Activated CD4-positive, alpha-beta T cell treated with anti-CD3 and anti-CD28 coated beads, Interleukin-2, Interleukin-4, amounts not matched to agents 100 ng/mL and 50 ng/mL, durations not matched to agents 16 hours and 8 hours (primary cell): ENCODE measurements at places on chromosomes 1 and 21.

DNA sequence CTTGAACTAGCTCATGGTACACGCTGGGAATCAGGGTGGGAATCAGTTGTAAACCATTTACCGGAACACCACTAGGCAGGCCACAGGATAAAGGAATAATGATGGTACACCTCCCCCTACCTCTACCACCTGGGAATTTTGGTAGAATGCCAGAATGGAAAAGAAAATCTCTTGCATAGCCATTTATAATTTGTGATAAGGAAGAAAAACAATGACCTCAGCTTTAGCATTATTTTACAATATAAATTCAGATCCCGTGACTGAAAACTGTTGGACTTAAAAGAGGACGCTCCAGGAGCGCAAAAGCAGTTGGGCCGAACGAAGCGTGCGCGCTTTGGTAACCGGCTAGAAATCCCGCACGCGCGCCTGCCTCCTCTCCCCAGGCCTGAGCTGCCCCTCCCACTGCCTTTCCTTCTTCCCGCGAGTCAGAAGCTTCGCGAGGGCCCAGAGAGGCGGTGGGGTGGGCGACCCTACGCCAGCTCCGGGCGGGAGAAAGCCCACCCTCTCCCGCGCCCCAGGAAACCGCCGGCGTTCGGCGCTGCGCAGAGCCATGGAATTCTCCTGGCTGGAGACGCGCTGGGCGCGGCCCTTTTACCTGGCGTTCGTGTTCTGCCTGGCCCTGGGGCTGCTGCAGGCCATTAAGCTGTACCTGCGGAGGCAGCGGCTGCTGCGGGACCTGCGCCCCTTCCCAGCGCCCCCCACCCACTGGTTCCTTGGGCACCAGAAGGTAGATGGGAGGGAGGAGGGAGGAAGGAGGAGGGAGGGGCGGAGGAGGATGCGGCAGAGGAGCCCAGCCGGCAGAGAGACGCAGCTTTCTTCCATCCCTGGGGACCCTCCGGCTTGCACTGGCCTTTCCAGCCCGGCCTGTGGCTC lies at the start of gene CYP4X1:
Gene CYP4X1, plus strand, starts transcription at position 402 of the 873 bp plus-strand sequence. Its CDS starts 149 bp downstream, at position 551.
- no peak for DNase-seq

GRCh38 chr1:174265282-174265681 lies 106.0 kb downstream of the RABGAP1L start:
- DNase-seq = no peak

GRCh38 chr1:8211883-8212579 lies 105.9 kb upstream of the SLC45A1 start:
- peak; percentile 17 for DNase-seq

DNA sequence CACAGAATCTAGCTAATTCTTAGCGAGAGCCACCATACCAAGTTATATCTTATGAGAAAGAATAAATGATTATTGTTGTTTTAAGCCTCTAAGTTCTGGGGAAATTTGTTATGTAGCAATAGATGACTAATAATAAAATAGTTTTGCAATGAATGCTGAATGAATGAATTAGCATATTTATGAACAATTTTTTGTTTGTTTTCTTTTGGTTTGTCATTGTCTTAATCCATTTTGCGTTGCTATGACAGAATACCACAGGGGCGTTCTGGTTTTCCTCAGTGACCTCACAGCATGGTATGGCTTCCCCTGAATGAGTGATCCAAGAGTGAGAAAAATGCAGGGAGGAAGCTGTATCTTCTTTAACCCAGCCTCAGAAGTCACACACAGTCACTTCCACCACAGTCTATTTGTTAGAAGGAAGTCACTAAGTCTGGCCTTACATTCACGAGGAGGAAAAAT lies 53.8 kb upstream of the HPDL start:
- no peak for DNase-seq

DNA sequence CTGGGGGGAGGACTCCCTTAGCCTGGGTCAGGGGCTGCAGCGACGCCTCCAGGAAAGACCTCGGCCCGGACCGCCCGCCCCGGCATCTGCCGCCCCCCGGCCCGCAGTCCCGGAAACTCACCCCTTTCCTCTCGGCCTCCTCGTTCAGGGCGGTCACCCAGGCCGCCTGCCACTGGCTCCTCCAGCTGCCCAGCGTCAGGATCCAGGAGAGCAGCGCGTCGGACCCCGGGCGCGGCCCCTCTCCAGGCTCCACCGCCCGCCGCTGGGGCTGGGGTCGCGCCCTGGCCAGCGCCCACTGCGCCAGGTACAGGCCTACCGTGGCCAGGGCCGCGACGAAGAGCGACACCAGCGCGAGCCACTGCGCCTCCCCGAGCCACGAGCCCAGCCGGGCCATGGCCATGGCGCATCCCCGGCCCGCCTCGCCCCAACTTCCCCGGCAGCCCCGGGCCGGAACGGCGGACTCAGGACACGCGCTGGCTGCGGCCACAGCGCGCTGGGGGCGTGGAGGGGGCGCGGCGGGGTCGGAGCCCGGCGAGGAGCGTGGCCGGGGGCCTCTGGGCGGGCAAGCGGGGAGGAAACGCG lies 478 bp downstream of the C2CD2 start:
- no peak for DNase-seq

DNA sequence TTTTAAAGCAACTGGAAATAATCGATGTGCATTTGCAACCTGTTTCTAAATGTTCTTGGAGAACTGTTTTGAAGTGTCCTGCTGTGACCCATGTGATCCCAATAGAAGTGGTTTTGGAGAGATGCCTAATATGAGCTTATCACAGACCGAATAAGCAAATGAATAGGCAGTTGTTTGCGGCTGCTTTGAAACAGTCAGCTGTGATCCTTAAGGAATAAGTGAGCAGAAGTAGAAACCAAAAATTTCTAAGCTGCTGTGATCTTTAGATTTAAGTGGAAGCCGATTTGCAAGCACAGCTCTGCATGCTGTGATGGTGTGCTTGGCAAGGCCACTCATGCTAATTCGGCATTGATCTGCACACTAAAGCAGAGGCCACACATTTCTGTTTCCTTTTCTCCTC lies 329.5 kb upstream of the DUSP10 start:
- DNase-seq = no peak

DNA sequence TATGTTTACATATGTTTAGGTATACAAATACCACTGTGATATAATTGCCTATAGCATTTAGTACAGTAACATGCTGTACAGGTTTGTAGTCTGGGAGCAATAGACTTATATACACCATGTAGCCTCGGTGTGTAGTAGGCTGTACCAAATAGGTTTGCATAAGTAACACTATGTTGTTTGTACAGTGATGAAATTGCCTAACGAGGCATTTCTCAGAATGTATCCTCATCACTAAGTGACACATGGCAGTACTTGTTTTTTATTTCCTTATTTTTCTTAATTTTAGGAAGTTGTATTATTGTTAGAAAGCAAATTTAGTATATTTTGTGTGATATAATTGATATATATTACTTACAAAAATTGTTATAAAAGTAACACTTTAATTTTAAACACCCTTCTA lies 840.9 kb downstream of the LTN1 start:
- no peak for DNase-seq

GRCh38 chr1:164794356-164794755 lies 235.4 kb downstream of the PBX1 start:
- no peak for DNase-seq

GRCh38 chr1:51314974-51315373 lies 15.4 kb downstream of the TTC39A start:
- no peak for DNase-seq

GRCh38 chr1:94063379-94063778 lies 57.6 kb downstream of the ABCA4 start:
- DNase-seq = no peak

DNA sequence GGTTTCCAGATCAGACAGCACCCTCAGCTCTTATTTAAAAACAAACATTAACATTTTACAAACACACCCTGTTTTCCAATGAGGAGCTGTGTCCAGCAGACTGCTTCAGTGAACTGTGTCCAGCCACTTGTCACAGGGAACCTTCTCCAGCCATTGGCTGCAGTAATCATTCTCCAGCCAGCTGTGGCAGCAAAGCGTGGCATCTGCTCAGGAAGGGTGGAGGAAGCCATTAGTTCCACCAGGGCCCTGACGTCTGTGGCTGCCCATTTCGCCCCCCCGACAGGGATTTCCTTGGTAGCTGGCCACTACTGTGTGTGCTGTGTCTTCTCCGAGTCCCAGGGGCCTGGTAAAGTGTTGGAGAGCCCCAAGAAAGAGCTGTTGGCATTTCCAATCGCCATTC lies 62.9 kb upstream of the SELENON start:
- DNase-seq = no peak

- no peak for DNase-seq
Measured at GRCh38 chr21:46570631-46571030, 34.3 kb downstream of the S100B start.

DNA sequence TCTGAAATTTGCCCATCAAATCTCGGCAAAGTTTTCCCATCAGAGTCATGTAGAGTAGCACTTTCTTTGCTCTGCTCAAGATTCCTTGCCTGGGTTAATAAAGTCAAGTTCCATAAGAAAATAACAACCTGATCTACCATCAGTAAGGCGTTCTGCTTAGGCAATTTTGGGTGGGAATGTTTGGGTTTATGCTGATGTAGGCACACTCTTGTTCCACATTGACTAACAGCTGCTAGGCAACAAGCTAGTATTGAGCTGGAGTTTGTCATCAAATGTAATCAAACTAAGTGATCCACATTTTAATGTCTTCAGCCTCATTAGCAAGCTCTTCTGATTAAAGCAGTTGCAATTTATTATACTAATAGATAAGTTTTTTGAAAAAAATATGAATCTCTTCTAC lies 12.1 kb upstream of the HMCN1 start:
- no peak for DNase-seq

- DNase-seq = no peak
Measured at GRCh38 chr1:92094090-92094489, 13.9 kb downstream of the BTBD8 start.

DNA sequence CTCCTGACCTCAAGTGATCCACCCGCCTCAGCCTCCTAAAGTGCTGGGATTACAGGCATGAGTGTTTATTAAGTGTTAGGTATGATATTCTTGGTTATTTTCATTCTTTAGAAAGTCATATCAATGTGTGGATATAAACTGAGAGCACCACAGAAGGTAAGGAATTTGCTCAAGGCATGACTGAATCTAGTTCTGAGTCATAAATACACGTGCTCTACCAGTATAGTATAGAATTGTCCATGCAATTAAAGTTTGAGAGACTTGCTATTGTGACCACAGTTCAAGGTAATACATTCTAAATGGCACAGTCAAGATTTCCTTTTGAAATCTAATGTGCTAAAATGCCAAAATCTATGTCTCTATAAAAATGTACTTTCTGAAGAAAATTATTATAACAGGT lies 401.1 kb upstream of the CHRM3 start:
- DNase-seq = no peak

DNA sequence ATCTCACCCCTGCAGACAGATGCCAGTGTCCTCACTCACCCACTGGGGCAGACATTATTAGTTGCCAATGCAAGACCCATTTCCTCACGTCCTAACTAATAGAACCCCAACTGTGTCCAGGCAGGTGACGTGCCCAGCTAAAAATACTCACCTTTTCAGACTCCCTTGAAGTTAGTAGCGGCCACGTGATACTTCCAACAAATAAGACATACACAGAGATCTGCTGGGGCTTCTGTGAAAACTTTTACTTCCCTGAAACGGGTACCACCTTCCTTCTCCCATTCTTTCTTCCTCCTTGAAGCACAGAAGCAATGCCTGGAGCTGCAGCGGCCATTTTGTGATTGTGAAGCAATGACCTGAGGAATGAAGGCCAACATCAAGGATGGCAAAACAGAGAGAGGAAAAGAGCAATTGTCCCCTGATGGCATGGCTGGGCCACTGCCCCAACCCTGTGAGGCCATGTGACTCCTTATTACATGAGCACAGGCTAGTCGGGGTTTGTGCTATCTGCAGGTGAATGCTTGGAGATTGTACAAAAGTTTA lies 74.4 kb upstream of the TMPRSS2 start:
- no peak for DNase-seq

- DNase-seq = no peak
Measured at GRCh38 chr1:235941876-235942624, 75.3 kb upstream of the LYST start.

DNA sequence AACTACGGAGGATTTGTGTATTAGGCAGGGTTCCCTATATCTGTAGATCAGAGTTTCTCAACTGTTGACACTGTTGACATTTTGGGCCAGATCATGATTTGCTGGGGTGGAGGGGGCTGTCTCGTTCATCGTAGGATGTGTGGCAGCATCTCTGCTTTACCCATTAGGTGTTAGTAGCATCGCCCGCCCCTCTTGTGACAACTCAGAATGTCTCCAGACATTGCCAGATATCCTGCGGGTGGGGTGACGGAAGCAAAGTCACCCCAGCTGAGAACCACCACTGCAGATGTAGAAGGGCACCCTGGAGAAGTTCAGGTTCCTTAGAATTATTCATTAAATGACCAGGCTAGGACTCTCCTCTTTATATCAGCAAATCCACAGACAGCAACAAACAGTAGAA lies 125.9 kb downstream of the CLIC6 start:
- no peak for DNase-seq

DNA sequence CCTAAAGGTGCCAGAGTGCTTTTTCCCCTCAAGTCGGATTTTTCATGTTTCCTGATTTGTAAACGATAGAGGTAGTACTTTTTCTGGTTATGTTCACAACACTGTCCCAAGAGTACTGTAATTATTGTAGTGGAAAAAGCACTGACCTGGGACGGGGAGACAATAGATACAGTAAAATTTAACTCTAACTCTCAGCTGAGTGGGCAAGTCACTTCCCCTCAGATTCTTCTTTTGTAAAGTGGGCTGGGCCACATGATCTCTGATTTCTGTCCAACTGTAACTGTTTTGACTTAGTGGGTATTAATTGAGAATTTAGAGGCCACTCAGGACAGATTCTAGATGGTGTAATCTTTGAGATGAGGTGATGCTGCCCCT lies 19.1 kb downstream of the MARCKSL1 start:
- no peak for DNase-seq

DNA sequence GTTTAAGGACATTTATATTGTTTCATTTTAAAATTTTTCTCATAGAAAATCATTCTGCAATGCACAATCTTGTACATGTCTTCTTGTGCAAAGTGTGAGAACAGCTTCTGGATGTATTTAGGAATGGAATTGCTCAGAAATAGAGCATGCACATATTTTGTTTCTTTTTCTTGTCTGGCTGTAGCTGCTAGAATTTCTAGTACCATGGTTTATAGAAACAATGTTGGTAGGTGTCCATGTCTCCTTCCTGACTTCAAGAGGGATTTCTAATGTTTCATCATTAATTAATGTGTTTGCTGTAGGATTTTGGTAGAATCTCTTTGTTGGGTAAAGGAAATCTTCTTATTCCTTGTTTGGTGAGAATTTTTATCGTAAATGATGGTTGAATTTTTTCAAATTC lies 99.0 kb downstream of the RYR2 start:
- DNase-seq = no peak
